Natural killer cell (primary cell): ENCODE measurements at places on chromosomes 1 and 21. TPM values are rescaled to one million over a fixed set of nuclear protein-coding genes. Genes with fewer than 3 reads are reported as not detected.

- no peaks in the 10 kb centered on the region for H3K4me1 ChIP-seq
- H3K4me3 ChIP-seq: no peak overlapping the region
- DNase-seq: no peak
- H3K27me3 ChIP-seq: no peaks in the 10 kb centered on the region
- no peak overlapping the region for H3K27ac ChIP-seq
Observed at GRCh38 chr1:102842606-102843005, 265.7 kb downstream of the COL11A1 start.

Gene ASAP3
- total RNA-seq: 0.70 TPM

DNA sequence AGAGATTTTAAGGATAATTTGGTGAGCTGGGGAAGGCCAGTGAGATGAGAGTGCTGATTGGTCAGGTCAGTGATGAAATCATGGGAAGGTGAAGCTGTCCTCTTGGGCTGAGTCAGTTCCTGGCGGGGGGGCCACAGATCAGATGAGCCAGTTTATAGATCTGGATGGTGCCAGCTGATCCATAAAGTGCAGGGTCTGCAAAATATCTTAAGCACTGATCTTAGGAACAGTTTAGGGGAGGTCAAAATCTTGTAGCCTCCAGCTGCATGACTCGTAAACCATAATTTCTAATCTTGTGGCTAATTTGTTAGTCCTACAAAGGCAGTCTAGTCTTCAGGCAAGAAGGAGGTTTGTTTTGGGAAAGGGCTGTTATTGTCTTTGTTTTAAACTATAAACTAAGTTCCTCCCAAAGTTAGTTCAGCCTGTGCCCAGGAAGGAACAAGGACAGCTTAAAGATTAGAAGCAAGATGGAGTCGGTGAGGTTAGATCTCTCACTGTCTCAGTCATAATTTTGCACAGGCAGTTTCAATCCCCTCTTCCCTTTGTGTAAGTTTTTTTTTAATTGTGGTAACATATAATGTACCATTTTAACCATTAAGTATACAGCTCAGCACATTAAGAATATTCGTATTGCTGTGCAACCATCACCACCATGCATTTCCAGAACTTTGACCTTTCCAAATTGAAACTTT is 39.4 kb downstream of the PTAFR start:
- H3K27ac ChIP-seq: no peak overlapping the region
- H3K27me3 ChIP-seq: no peaks in the 10 kb centered on the region
- H3K36me3 ChIP-seq: no peaks in the 10 kb centered on the region
- peaks cover 4% of the 10 kb centered on the region for H3K4me1 ChIP-seq
- H3K4me3 ChIP-seq: no peak overlapping the region

Gene PAPPA2
- 0.48 TPM for total RNA-seq

DNA sequence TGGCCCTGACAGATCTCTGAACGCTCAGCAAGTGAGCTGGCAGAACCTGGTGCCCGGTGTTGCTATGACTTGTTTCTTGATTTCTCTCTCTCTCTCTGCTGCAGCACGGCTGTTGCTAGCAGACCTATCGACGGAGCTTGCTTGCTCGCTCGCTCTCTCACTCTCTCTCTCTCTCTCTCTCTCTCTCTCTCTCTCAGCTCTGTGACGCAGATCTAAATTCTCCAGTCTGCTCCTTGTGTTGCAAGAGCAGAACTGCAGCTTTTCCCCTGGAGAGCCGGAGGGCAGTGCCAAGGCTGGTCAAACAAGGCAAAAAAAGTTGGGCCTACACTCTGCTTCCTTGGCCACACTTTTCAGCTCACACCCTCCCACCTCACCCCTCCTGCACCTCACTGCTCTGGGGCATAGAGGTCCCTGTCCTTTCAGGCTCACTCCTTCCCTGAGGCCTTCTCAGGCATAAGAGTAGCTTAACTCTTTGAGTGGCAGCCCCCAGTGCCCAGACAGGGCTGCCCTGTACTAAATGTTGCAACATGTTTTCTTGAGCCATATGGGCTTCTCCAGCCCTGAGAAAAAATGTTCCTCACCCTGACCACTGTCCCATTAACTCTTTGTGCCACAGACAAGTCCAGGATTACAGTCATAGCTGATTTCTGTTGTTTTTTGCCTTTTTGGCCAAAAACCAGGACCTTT is 72.2 kb downstream of the CD46 start:
- H3K4me3 ChIP-seq: peak overlapping the region; percentile 52
- peak; percentile 92 for DNase-seq
- peak overlapping the region; percentile 94 for H3K27ac ChIP-seq
- H3K36me3 ChIP-seq: no peaks in the 10 kb centered on the region
- H3K4me1 ChIP-seq: peaks cover 59% of the 10 kb centered on the region
- H3K27me3 ChIP-seq: no peaks in the 10 kb centered on the region

Gene ZNF678
- 9.7 TPM for total RNA-seq
